ENCODE measurements at places on chromosomes 7 and 10.

DNA sequence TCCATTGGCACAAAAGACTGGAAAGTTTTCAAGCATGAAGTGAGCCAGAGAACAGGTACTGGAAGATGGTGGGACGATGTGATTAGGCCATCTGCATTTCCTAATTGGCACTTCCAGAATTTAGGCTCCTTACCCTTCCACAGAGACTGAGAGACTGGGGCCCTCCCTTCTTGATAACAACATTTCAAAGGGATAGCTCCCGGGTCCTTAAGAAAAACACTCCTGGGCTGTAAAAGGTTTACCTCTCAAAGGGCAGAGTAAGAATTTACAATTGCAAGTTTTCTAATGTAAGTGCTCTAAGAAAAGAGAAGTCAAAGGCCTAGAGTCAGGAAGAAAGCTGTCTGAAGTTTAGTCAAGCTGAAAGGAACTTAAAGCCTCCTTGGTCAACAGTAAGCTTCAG is 559.5 kb upstream of the C7orf33 start:
- no peak for DNase-seq

DNA sequence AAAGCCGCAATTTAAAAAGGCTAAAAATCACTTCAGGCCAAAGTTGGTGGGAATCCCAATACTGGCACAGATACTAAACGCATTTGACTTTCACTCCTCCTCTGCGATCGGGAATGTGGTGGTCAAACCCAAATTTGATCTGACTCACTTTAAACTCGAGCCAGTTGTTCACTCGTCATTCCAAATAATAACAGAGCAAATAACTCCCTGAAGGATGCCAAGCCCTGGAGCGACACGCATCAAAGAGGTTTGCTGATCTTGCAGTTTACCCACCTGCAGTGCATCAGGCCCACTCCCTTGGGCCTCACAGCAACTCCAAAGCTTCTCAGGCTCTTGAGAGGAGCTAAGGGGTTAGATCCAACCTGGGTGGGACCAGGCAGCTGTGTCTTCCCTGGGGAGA is 12.2 kb downstream of the PTN start:
- no peak for DNase-seq

DNA sequence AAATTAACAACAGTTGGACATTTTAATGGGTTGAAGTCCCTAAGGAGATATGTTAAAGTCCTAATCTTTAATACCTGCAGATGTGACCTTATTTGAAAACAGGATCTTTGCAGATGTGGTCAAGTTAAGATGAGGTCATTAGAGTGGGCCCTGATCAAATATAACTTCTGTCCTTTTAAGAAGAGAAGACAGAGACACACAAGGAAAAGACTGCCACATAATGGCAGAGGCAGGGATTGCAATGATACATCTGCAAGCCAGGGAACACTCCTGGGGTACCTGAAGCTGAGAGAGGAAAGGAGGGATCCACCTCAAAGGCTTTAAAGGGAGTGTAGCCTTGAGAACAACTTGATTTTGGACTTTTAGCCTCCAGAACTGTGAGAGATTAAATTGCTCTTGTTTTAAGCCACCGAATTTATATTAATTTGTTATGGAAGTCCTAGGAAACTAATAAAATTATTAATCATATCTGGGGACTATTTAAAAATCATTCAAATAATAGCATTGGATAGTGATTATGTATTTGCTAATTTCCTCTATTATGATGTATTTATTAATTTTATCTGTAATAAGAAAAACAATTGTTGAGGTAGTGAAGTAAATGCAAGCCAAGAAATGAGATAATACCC is 700.0 kb upstream of the PCDH15 start:
- no peak for DNase-seq

GRCh38 chr7:132091706-132092105 is 484.6 kb downstream of the PLXNA4 start:
- no peak for DNase-seq

DNA sequence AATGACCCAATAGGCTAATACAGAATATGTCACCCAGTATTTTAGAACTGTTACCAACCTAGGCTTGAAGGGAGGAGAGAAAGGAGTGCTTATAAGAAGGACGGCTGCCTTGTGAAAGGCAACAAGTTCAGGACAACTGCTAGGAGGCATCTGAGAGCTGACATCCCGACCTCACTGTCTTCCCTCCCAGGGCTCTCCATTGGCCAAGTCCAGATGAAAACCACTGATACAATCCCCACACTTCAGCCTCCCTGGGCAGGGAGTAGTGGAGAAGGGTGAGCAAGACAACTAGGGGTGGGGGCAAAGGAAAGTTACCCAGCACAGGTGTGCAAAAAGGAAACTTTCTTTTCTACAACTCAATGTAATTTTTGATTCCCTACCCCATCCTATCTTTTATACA is 29.5 kb upstream of the TMEM273 start:
- DNase-seq, result no peak

- DNase-seq, result no peak
These were observed 33.3 kb upstream of the XPNPEP1 start for GRCh38 chr10:109956454-109957091.

DNA sequence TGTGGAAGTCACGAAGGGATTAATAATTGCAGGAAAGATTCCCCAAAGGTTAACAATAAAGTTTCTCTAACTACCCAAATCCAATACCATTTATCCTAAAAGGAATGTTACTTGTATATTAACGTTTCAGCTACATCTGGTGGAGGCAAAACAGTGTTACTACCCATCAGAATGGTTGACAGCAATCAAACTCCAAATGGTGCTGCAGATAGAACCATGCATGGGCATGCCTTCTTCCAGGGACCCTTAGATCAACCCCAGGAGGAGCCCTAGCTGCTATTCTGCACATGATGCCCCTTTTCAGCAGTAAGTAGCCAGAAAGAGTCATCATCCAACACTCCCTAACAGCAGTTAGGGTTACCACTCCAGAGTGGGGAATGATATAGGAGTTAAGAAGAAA is 336.3 kb downstream of the GRID1 start:
- no peak for DNase-seq

GRCh38 chr7:151888079-151889067 is 11.5 kb upstream of the PRKAG2 start:
- no peak for DNase-seq

GRCh38 chr7:116150588-116150987 is 59.8 kb upstream of the TES start:
- DNase-seq, result no peak

DNA sequence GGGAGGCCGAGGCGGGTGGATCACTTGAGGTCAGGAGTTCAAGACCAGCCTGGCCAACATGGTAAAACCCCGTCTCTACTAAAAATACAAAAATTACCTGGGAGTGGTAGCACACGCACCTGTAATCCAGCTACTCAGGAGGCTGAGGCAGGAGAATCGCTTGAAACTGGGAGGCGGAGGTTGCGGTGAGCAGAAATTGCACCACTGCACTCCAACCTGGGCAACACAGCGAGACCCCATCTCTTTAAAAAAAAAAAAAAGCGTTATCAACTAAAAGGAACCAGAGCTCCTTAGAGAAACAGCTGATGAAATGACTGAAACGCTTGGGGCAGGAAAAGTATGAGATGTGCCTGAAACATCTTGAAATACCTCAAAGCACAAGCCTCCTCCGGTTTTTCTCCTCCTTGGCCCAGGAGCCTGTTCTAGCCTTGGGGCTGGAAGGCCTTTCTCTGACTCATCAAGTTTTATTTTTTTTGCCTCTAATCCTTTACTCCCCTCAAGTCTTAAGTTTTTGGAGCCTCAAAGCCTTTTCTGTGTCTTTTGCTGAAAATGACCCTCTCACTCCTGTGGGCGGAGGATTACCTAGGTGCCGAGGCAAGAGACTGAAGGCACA is 2.6 kb upstream of the METTL27 start:
- no peak for DNase-seq

Measured in T-helper 1 cell (primary cell).